ENCODE measurements at places on chromosomes 6 and 20.
A peak's percentile ranks its signal among the peaks of the same experiment; 100 is the strongest.

- DNase-seq: peak; percentile 45
These were observed 90.7 kb downstream of the KHDC1L start for GRCh38 chr6:73134588-73134987.

DNA sequence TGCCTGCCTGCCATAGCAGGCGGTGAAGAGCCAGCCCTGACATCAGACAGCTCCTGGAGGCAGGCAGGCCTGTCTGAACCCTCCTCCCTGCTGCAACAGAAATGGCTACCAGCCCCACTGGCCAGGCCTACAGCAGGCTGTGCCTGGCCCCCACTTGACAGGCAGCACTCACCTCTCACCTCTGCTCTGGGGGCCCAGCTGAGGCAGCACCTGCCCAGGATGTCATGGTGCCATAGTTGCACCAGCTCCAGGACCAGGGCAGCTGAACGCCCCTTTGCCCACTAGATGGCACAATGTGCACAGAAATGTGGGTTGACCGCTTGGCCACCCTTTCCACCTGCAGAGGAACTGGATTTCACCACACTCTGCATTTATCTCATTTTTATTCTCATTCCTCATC, 30.6 kb downstream of the MRPL14 start:
- DNase-seq: peak; percentile 76

DNA sequence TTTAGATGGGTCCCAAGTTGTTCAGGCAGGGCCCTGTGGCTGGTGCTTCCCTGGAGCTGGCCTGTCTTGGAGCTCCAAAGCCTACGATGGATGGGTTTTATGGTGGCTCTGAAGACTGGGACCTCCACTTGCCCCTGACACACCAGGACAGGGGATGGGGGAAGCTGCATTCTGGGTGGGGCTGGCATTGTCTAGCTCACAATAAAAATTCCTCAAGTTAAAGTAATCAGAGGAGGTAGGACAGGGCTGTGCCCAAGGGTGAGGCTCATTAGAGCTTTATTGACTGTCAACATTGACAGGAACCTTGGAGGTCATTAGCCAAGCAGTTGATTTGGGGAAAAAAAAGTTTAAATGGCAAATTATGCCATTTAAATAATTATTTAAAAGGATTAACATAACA, 35.7 kb downstream of the TFAP2C start:
- no peak for DNase-seq

- no peak for DNase-seq
These were observed 332.3 kb downstream of the BCKDHB start for GRCh38 chr6:80438772-80439171.

DNA sequence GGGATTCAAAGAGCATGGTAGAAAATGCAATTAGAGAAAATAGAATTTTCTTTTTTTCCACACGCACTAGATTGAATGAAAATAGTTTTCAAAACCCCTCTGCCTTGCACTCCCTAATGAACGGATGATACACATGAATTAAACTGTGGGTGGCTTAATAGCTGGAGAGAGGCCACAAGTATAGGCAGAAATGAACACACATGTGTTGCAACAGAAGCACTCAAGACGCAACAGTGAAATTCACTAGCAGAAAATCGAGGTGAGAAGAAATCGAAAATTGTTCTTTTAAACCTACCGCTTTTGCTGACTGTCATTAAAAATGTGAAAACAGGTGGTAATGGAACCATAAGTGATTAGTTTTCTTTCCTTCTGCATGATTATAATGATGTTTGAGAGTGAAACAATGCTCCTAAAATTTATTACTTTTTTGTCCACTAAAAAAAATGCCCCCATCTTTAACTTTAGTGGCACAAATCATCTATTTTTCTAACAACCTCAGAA, 80.1 kb upstream of the SHLD1 start:
- no peak for DNase-seq

GRCh38 chr6:130929036-130929678, 102.0 kb downstream of the SMLR1 start:
- no peak for DNase-seq
